ENCODE measurements at places on chromosomes 6 and 20. TPM values are rescaled to one million over a fixed set of nuclear protein-coding genes. Genes with fewer than 3 reads are reported as not detected.

SMLR1 gene
- not detected for total RNA-seq

BLTP3A gene
- total RNA-seq: 9.3 TPM

LAMP5 gene
- not detected for total RNA-seq

GJA1 gene
- total RNA-seq: 235 TPM

SH3BGRL2 gene
- total RNA-seq: 10.7 TPM

SLC17A9 gene
- 49.4 TPM for total RNA-seq

DNA sequence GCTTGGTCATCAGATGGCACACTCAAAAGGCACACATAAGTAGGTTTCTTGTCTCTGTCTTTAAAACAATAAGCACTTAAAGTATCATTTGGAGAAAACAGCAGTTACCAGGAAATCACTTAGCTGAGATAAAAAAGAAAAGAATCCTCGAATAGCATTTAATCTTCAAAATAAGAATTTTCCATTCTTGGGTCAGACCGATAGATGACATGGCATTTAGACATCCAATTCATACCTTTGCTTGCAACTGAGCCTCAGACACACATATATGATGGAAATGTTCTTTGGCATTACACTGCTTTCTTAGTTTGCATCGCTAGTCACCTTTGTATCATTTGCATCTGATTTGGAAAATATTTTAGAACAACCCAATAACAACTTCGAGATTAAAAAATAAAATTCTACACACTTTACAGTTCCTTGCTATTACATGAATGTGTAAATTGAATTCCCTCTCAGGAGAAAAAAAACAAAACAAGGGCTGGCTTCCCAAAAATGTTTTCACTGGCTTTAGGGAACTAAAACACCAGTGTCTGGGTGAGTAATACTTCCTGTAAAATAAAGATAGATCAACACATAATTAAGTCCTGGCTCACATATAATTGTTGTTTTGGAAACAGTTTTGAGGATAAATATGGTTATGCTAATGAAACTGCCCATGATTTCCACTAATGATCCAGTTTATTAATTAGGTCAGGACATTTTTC, 1.3 kb upstream of the RNF217 start:
- DNase-seq: peak; percentile 69

DNA sequence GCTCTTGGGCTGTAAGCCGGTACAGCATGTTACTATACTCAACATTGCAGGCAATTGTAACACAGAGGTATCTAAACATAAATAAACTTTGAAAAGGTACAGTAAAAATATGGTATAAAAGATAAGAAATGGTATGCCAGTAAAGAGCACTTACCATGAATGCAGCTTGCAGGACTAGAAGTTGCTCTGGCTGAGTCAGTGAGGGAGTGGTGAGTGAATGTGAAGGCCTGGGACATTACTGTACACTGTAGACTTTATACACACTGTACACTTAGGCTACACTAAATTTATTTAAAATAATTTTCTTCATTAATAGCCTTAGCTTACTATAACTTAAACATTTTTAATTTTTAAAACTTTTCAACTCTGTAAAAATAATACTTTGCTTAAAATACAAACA, 37.8 kb upstream of the ANKEF1 start:
- no peak for DNase-seq

DNA sequence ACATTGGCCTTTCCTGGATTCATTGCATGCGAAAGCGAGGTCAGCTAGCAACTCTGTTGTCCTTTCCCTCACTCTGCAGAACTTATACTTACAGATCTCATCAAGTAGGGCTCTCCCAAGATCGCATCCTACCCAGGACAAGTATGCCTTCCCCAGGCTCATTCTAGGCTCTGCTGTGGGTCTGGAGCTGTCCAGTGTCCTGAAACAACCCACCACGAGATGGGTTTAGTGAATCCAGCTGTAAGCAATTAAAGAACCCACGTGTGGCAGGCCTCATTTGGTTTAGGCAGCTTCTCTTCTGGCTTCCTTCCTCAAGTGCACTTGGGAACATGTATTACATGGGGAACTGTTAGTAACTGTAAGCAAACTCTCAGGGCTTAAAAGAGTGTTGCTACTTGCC, 406.5 kb upstream of the CHD6 start:
- peak; percentile 2 for DNase-seq

DNA sequence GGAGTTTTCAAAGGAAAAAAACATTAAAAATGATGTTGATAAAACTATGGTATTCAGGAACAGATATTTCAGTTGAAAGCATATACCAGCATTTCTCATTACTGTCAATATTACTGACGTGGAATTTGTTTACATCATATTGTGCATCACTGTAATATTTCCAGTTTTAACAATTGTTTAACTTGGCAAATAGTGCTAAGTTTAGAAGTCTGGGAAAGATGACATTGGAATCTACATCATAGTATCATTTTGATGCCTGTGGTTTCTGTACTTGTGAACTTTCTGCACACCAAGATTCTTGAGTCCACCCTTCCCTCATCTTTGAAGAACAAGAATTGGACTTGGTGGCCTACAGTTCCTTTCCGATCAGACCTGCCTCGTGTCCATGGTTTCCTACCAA, 98.1 kb downstream of the RALGAPA2 start:
- DNase-seq: no peak

- no peak for DNase-seq
Measured at GRCh38 chr6:24692003-24692402, 25.1 kb downstream of the ACOT13 start.

GRCh38 chr6:3960754-3961361, 111.7 kb downstream of the FAM50B start:
- DNase-seq: no peak

DNA sequence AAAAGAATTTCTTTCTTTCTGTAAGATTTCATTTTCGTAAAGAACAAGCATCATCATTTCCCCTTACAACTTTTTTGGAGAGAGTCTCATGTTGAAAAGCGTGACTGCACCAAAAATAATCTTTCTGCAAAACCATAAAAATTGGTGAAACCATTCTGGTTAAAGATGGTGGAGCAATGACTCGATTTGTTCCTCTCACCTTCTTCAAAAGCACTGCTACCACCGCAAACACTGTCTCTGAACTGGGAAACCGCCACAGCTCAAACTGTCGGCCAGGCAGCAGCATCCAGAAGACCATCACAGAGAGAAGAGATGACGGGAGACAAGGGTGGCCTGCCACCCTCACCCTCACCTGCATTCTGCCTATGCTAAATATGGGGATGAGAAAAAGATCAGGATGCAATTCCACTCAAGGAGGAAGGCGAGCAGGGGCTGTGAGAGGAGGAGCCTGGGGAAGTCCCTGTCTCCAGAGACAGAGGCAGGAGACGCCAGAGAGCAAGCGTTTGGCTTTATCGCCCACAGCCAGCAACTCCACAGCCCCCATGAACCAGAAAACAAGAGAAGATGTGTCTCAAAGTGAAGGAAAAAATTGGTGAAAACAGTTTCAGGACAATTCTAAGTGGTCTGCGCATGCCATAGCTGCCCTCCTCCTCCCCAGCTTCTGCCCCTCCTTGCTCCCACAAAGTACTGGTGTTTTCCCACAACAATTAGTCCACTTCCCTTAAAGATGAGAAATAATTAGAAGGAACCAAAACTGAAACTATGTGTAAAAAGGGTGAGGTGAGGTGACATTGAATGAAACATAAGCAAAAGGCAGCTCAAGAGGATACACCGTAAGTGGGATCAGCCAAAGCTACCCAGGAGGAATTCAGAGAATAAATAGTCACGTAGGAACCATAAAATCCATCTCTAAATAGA, 255.5 kb downstream of the KIF16B start:
- no peak for DNase-seq

DNA sequence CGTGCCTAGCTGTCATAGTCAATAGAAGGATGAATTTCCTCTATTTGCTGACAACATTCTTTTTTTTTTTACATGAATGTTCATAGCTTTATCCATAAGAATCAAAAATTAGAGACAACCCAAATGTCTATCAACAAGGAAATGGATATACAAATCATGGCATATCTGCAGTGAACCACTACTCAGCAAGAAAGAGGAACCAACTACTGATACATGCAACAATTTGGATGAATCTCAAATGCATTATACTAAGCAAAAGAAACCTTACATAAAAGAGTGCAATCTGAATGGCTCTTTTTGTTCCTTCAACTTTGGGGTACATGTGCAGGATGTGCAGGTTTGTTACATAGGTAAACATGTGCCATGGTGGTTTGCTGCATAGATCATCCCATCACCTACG, 17.7 kb upstream of the MCM9 start:
- DNase-seq: no peak

DNA sequence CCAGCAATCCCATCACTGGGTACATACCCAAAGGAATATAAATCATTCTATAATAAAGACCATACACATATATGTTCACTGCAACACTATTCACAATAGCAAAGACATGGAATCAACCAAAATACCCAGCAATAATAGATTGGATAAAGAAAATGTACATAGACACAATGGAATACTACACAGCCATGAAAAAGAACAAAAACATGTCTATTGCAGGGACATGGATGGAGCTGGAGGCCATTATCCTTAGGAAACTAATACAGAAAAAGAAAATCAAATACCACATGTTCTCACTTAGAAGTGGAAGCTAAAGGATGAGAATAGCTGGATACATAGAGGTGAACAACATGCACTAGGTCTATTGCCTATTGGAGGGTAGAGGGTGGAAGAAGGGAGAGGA, 674.6 kb downstream of the PHF3 start:
- DNase-seq: no peak

GRCh38 chr6:155505608-155505989, 50.0 kb upstream of the NOX3 start:
- no peak for DNase-seq

Data from endothelial cell of umbilical vein (primary cell).